ENCODE measurements at places on chromosomes 4 and X.

GRCh38 chr4:71691416-71692073 lies 92.3 kb downstream of the GC start:
- DNase-seq = no peak

GRCh38 chrX:119228512-119229252 lies 7.4 kb upstream of the PGRMC1 start:
- DNase-seq = no peak

DNA sequence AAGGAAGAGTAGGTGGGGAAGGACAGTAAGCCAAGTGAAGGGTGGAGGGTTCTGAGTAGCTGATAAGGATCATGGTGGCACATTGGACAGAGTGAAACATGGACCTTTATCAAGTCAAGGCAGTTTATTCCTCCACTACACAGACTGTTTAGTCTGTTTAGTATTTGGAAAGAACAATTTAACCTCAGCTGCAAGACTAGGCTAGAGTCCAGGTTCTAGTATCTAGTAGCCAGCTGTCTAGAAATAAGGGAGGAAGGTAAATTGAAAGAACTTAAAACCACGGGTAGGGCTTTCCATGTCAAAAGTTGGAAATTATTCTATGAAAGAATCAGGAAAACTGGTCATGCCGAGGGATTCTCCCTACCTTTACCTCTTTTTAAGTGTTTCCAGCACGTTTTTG lies 140.1 kb upstream of the MED14 start:
- no peak for DNase-seq

GRCh38 chrX:135740681-135741149 lies 27.3 kb downstream of the CT45A1 start:
- DNase-seq = peak; percentile 56

DNA sequence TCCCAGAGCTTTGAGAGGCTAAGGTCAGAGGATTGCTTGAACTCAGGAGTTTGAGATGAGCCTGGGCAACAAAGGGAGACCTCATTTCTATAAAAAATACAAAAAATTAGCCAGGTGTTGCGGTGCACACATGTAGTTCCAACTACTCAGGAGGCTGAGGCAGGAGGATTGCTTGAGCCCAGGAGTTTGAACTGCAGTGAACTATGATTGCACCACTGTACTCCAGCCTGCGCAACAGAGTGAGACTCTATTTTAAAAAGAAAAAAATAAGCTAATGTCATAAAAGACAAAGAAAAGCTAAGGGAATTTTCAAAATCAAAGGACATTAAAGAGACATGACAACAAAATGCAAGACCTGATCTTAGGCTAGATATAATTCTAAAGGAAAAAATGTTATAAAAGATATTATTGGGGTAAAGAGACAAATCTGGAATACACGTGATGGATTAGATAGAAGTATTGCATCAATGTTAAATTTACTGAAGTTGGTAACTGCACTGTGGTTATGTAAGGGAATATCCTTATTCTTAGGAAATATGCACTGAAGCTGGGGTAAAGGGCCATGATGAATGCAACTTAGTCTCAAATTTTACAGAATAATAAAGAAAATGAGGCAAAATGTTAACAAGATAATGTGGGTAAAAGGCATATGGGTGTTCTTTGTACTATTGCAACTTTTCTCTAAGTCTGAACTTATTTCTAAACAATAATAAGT lies 75.2 kb downstream of the SPRY1 start:
- no peak for DNase-seq

- DNase-seq = no peak
Observed at GRCh38 chrX:148499638-148500422, 587 bp upstream of the AFF2 start.

DNA sequence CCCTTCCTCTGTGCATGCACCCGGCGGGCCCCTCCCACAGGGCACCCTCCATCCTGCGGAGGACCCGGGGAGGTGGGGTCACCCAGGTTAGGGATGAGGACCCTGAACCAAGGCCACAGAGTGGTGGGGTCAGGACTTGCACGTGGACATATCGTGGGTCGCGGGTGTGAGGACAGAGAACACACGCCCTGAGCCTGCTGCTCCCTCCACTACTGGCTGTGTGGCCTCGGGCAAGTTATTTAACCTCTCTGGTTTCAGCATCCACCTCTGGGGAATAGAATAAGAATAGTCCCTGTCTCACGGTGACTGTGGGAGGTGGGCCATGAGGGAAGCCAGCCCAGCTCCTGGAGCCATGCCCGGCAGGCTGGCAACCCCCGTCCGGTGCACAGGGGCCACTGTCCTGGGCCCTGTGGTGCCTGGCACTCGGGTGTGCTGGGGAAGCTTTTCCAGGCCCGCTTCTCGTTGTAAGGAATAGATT lies 5.1 kb downstream of the PSAPL1 start:
- no peak for DNase-seq

DNA sequence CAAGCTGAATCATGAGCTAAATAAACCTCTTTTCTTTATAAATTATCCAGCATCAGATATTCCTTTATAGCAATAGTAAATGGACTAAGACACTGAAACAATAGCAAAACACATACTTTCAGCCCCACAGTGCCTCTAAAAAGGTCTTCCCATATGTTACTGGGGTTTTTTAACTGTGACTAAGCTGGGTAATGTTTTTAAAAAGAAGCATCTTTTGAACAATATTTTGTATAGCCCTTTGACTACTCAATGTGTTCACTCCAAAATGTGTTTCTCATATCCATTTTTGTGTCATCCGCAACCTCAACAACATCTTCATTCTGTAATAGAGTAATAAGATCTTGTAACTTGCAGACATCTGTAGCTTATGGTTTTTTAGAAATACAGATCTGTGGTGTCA lies 218.7 kb upstream of the S100G start:
- no peak for DNase-seq

DNA sequence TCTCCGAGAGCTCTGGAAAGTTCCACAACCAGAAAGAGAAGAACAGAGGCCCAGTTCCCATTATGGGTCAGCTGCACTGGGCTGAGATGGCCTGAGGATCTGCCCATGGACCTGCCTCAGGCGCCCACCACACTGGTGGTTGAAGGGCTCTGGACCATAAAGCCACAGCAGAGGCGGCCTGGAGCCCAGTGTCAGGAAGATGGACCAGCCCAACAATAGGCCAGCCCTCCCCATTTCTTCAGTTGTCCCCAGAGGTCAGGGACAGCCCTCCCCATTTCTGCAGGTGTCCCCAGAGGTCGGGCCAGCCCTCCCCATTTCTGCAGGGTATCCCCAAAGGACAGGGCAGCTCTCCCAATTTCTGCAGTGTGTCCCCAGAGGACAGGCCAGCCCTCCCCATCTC lies 37.2 kb upstream of the C4orf50 start:
- DNase-seq = no peak

DNA sequence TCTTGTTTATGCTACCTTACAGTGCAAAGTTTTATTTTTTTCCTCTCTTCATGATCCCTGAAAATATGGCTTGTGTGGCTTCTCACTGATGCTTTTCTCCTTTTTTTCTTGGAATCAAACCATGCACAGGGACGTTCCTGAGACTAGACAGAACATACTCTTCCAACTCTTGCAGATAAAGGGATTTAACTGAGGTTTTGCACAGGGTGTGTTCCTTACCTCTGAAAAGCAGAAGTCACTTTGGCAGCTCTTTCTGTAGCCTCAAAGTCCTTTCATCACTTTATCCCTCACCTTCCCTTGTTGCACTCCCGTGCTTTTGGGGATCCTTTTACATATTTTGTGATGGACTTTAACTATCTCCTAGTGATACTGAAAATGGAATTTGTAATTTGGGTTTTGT lies 300.1 kb downstream of the SPRY1 start:
- DNase-seq = no peak

GRCh38 chr4:16916031-16916430 lies 17.6 kb upstream of the LDB2 start:
- DNase-seq = no peak

DNA sequence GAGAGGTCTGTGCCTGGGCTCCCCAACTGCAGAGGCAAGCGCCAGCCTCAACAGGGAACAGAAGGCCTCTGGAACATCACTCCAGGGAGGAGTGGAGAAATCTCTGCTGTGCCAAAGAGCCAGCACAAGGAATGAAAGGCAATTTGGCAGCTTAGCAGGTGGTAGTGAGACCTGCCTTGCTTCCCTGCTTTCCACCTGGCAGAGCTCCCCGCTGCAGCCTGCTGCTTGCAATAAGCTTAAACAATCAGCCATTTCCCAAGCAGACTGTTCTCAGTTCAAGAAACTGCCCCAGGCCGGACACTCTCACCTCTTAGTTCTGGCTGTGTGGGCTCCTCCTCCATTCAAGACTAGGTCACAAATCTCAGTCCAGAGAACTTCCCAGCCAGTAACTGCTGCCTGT lies 370.6 kb downstream of the MAGEB5 start:
- no peak for DNase-seq

DNA sequence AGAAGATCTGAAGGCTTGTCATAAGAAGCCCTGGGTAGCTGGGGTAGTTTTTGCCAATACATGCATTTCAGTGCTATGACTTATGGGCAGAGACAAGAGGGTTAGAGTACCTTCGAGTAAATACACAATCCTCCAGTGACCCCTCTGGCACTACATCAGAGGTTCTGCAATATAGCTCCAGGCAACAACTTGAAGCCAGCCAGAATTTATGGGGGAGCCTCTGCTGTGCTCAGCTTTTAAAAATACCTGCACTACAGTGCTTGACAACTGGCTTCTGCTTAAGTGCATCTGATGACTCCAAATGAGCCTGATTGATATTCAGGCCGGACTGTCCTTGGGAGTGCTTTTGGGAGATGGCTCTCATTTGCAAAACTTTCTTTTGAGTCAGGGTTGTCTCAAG lies 44.9 kb upstream of the SMAD1 start:
- DNase-seq = no peak

DNA sequence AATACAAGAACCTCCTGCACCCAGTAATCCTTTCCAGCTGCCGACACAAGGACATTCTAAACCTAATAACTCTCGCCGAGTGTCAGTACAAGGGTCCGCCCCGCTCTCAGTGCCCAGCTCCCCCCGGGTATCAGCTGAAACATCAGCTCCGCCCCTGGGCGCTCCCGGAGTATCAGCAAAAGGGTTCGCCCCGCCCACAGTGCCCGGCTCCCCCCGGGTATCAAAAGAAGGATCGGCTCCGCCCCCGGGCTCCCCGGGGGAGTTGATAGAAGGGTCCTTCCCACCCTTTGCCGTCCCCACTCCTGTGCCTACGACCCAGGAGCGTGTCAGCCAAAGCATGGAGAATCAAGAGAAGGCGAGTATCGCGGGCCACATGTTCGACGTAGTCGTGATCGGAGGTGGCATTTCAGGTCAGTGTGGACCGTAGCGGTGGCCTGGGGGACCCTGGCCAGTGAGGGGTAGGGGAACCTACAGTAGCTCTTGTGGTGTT lies at the start of gene MAOA:
MAOA (plus strand) TSS at position 295 of the 490 bp plus-strand sequence; CDS start at position 338, 43 bp downstream.
- peak; percentile 40 for DNase-seq

DNA sequence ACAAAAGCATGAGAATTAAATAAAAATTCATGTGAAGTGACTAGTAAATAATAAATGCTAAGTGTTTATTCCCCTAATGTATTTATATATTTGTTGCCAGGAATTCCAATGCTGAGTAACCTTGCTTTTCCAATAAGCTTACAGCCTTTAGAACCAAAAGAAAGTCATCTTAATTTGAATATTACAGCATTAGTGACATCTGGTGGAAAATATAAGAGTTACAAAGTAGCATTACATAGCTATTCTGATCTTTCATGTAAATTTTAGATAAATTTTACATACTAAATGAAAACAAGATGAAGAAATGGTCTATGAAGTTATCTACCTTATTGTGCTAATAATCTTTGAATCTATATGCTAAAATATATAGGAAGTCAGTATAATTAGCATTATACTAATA lies 10.4 kb downstream of the MAD2L1 start:
- DNase-seq = no peak

DNA sequence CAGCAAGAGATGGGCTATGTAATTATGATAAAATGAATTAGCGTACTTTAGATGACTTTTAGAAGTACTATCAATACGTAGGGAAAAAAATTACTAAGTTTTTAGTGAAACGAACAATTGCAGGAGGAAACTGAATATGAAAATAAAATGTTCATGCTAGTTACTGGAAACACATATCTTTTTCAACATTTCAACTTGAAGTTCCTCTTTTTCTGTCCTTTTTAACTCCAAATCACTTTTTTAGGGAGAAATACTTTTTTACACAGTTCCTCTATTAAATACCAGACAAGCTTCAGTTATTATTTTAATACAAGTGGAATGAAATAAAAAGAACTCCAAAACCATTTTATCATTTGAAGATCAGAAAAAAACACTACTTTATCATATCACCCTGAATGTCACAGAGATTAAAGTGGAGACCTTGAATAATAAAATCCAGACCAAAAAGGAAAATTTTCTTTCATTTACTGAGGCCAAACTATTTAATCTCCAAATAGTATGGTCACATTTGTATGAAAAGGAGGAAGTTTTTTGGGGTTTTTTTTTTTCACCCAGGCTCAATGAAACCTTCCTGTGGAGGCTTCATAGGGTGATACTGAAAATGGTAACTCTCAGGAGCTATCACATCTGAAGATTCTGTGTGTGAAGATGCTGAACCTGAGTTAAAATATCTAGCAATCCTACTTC lies 306.2 kb downstream of the INPP4B start:
- DNase-seq = no peak

GRCh38 chrX:30489323-30489722 lies 88.2 kb downstream of the TASL start:
- DNase-seq = no peak

DNA sequence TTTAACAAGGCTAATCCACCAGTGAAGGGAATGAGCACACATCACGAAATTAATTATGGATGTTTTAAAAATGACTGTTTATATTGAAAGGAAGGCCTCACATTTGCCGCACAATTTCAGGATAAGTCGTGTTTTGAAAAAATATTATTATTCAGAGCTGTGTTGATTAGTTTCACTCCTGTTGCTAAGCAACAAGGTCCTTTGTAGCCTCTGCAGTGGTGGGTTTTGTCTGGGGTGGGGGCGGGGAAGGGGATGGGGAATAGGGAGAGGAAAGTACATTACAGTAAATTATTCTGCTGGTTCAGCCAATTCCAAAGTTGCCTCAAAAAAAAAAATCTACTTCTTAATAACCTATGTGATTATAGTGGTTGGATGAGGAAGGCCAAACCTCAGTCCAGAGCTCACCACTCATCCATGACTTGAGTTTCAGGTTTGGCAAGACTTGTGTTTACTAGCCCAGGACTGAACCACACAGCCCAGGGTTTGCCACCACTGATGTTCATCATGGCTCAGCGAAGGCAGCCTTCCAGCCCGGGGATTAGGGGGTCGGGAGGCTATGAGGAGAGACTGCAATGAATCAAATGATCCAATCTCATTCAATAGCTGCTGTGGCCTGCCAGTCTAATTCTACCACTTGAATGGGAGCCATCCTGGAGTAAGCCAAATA lies 162.5 kb upstream of the ATP6AP2 start:
- DNase-seq = no peak

All from stimulated activated CD4-positive, alpha-beta T cell treated with anti-CD3 and anti-CD28 coated beads, Interleukin-4, amount 100 ng/mL, for 1 hour (primary cell).